NCI-H1436 (cell line): ENCODE measurements at places on chromosomes 5 and 9.

DNA sequence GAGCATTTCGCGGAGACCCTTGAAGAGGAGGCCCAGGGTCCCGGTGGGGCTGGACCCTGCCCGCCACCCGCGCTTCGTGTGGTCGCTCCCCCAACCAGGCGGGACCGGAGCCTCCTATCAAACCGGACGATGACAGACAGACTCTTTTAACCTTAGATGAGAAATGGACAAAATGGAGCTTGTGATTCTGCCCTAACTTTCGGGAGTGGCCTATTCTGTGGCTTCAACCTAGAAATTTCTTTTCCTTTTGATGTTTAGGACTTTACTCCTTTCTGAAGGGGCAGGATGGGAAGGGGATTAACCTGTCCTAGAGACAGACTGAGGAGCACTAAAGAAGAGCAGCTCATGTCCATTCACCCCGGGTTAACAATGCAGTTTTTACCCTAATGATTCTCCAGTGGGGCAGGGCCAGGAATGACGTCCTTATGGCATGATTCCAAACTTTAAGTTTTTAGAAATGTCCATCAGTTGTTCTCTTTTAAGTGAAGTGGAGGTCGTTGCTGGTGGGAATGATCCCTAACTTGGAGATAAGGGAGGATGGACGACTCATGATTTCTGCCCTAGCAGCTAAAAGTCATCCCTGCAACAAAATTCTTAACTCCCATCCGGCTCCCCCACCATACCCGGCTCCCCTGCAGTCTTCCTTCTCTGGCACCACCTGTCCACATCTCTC, 1.0 kb downstream of the NIPSNAP3A start:
- no peak for DNase-seq

- DNase-seq, result no peak
These were observed 365.1 kb upstream of the RIOK2 start for GRCh38 chr5:97547999-97548738.

DNA sequence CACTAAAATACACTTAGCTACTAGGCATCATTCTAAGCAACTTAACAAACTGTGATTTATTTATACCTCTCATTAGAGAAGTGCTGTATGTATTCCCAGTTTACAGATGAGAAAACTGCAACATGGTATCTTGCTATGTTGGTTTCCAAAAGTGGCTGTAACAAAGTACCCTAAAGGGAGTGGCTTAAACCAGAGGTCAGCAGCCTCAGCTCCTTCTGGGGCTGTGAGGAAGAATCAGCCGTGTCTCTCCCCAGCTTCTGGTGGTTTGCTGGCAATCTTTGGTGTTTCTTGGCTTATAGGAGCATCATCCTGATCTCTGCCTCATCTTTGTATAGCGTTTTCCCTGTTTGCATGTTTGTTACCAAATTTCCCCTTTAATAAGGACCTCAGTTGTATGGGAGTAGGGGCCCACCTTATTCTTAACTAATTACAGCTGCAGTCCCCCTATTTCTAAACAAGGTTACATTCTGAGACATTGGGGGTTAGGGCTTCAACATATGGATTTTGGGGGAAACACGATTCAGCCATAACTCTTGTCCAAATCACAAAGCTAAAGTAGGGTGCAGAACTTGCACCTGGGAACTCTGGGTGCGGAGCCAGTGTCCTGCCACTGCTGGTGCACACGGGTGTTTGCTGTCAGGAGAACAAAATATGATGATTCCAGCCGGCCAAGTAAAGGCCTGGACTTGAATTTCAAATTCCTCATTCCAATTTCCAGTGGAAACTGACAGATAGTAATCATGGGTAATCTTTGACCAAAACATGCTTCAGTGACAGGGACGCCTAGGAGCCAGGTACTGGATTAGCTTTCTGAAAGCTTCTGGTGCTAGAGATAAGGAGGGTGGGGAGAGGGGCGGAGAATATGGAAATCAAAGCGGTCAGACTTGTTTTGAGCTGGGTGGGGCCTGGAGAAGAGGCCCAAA, 43.3 kb downstream of the RAI14 start:
- DNase-seq, result no peak

DNA sequence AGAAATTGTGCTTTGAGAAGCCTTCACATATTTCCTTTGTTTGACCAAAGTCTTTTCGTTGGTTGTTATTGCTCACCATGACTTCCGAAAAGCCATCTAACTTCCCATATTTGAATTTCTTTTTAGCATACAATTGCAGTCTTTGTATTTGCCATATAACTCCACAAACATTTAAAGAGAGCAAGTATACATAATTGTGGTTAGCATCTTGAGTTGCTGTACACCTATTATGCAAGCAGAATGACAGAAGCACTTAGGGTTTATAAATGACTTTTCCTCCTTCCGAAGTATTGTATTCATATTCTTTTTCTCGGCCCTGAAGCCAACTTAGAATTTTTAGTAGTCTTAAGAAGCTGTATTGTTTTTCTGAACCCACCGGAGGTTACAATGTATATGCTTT, 250.4 kb downstream of the RFK start:
- no peak for DNase-seq

- no peak for DNase-seq
These were observed 316.7 kb upstream of the TLE4 start for GRCh38 chr9:79254900-79255650.

DNA sequence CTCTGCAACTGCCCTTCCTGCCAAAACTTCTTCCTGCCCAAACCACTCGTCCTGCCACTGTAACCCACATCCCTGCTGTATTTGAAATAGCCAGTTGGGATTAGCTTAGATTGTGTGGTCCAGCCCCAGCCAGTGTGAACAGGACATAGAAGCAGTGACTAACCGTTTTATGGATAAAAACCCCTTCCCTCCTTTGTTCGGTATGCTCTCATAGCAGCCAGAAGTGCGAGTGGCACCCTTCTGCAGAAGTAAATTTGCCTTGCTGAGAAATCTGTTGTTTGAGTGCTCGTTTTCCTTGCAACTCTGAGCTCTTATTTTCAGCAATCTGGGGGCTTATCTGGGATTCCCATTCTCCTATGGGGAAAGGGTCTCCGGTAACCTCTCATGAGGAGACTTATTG, 470.0 kb downstream of the PRDM9 start:
- no peak for DNase-seq

GRCh38 chr5:35799753-35800152, 56.9 kb upstream of the IL7R start:
- no peak for DNase-seq

- DNase-seq, result no peak
These were observed 530 bp downstream of the RAPGEF1 start for GRCh38 chr9:131739133-131739958.

- DNase-seq, result no peak
These were observed 180.5 kb downstream of the CNTLN start for GRCh38 chr9:17315341-17315740.

DNA sequence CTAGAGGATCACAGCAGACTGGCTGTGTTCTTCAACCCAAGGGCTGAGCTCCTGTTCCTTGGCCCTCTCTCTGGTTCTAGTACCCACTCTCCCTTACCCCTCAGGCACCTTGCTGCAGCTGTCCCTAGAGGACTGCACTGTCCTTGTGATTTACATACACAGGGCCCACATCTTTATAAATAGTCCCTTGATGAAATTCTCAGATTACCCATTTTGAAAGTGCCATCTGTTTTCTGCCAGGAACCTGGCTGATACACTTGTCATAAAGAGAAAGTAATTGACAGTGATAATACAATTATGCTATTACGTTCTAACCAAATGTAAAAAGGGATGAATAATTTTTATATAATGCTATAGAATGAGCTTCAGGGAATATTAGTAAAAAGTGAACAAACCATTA, 16.5 kb upstream of the SPARC start:
- peak; percentile 75 for DNase-seq

DNA sequence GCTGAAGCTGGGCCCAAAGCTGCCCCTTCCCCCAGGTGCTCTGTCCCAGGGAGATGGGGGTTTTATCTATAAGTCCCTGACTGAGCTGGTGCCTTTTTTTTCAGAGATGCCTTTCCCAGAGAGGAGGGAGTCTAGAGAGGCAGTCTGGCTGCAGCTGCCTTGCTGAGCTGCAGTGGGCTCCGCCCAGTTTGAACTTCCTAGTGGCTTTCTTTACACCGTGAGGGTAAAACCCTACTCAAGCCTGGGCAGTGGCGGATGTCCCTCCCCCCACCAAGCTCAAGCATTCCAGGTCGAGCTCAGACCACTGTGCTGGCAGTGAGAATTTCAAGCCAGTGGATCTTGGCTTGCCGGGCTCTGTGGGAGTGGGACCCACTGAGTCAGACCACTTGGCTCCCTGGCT, 41.3 kb downstream of the CAVIN4 start:
- no peak for DNase-seq

DNA sequence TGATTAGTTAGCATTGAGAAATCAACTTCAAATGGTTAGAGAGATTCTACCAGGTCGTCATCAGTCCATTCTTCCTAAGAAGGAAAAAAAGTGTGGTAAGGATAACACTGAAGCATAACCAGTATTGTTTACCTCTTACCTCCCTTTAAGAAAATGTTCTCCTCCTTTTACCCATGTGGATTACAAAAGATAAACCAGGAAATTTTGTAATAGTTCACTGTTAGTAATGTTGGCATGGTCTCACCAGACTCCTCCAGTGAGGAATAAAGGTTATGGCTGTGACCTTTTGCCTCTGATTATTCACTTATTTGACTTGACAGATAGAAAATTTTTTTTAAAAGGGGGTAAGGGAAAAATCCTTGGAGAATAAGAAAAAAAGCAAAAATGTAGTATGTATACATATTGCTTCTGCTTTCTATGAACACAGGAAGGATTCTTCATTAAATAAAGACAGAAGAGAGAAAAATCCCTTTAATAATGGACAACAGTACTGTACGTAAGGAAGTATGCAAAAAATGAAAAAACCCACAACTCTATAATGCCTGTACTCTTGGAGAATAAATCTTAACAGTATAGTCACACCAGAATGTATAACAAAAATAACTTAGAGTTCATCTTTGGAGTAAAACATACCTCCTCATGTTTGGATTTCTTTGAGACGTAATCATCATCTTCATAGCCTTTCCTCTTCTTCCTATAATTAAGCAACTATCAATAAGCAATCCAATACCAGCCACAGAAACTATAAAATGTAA, 18.1 kb downstream of the CCNH start:
- DNase-seq, result no peak

GRCh38 chr5:128815201-128815600, 150.1 kb upstream of the SLC27A6 start:
- DNase-seq, result no peak

DNA sequence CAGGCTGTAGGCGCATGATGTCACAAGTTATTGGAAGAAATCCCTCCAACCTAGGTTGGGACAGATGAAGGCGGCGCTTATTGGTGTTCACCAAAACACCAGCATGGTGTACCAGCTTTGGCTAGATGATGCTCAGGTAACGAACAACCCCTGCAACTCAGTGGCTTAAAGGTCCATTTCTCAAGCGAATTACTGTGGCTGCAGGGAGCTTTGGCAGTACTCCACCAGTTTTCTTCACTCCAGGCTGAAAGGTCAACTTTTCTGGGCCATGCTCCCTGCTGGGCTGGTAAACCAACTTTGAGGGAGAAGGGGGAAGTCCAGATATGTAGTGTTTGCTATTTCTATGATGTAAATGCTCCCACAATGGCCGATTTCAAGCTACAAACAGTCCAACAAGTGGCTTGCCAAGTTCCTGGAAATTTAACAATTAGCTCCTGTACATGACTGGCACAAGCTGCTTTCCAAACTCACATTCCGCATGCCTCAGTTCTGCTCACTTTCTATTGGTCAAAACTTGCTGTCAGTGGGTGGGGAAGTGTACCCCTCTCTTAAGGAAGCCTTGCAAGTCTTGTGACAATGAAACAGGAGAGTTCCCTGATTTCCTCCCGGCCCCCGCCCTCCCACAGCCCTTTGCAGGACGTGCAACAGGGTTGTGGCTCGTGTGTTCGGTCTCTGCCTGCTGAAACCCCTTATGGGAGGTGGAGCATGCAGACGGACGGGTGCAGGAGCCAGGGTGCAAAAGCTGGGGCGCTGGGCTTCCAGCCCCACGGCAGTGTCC, 588 bp upstream of the ZBED3 start:
- DNase-seq, result no peak

DNA sequence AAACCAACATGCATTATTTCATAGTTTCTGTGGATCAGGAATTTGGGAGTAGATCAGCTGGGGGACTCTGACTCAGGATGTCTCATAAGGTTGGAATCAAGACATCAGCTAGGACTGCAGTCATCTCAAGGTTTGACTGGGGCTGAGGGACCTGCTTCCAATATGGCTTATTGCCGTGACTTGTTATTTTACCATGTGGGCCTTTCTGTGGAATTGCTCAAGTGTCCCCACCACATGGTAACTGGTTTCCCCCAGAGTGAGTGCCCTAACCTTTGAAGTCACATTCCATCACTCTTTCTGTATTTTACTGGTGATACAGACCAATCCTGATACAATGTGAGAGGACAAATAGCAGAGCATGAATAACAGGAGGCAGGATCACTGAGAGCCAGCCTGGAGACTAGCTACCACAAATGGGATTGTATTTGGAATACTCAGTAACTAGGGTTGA, 70.2 kb upstream of the ELL2 start:
- no peak for DNase-seq

GRCh38 chr5:476102-476813, 33.3 kb downstream of the EXOC3 start:
- no peak for DNase-seq

- DNase-seq, result no peak
These were observed 101.7 kb downstream of the ARRDC3 start for GRCh38 chr5:91281401-91281800.

GRCh38 chr9:77710316-77710715, 62.2 kb upstream of the GNA14 start:
- DNase-seq, result no peak

- no peak for DNase-seq
These were observed 158.1 kb downstream of the C9orf152 start for GRCh38 chr9:110049699-110050450.

- DNase-seq, result no peak
These were observed 333.3 kb upstream of the GRIA1 start for GRCh38 chr5:153157156-153157555.

- DNase-seq, result no peak
These were observed 22.8 kb downstream of the FBXW5 start for GRCh38 chr9:136921718-136922117.

- no peak for DNase-seq
These were observed at the start of gene PCDHGA9 for GRCh38 chr5:141402553-141403243. TSS of gene PCDHGA9 (plus strand) at chr5:141402778. CDS start at chr5:141402953, 175 bp downstream.

- DNase-seq, result peak; percentile 6
These were observed 1050.2 kb downstream of the CDH12 start for GRCh38 chr5:21802869-21803490.

DNA sequence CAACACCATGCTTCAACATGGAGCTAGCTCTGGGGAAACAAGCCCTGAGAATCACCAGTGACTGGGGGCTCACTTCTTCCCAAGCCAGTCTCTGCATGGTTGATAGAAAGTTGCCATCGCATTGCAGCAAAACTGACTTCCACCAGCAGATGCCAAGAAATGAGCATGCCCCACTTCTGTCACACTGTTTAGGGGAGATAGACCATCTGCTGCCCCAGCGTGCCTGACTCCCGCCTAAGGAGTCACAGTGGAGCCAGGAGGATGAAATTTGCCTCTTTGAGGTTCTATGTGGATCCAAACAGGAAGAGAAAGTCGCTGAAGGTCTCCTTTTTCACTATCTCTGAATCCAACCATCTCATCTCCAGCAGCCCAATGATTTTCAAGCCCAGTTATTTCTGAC, 116.7 kb upstream of the SLIT3 start:
- no peak for DNase-seq
